Osteoblast (primary cell): ENCODE measurements at places on chromosomes 5 and 9. TPM values are rescaled to one million over a fixed set of nuclear protein-coding genes. Genes with fewer than 3 reads are reported as not detected.

The HK3 gene
- under 0.01 and 1.8 TPM in 2 replicates for total RNA-seq

The DCP2 gene
- total RNA-seq, result 27.9 and 31.5 TPM in 2 replicates

The DDX46 gene
- 20.6 and 26.8 TPM in 2 replicates for total RNA-seq

The CARD9 gene
- 1.8 and 5.1 TPM in 2 replicates for total RNA-seq

The CTNND2 gene
- total RNA-seq, result not detected in 2 replicates

The SERINC5 gene
- 94.3 and 96.3 TPM in 2 replicates for total RNA-seq

The TYRP1 gene
- 0.36 TPM in 1 of 2 replicates, not detected in the other for total RNA-seq

The PCDHB6 gene
- total RNA-seq, result 0.59 and 0.72 TPM in 2 replicates

The SPATA6L gene
- total RNA-seq, result 0.72 and 1.2 TPM in 2 replicates

The ANKDD1B gene
- 0.59 and 0.72 TPM in 2 replicates for total RNA-seq

- H3K27ac ChIP-seq, result no peak overlapping the region
- DNase-seq, result no peak
- no peaks in the 10 kb centered on the region for H3K36me3 ChIP-seq
- no peaks in the 10 kb centered on the region for H3K4me1 ChIP-seq
- no peak overlapping the region for H3K4me3 ChIP-seq
- H3K27me3 ChIP-seq, result no peaks in the 10 kb centered on the region
These were observed 293.0 kb upstream of the DAP start for GRCh38 chr5:11054014-11054413.

- no peak for DNase-seq
- peaks cover 83% of the 10 kb centered on the region for H3K36me3 ChIP-seq
These were observed 37.3 kb upstream of the PRDM12 start for GRCh38 chr9:130627051-130627450.

DNA sequence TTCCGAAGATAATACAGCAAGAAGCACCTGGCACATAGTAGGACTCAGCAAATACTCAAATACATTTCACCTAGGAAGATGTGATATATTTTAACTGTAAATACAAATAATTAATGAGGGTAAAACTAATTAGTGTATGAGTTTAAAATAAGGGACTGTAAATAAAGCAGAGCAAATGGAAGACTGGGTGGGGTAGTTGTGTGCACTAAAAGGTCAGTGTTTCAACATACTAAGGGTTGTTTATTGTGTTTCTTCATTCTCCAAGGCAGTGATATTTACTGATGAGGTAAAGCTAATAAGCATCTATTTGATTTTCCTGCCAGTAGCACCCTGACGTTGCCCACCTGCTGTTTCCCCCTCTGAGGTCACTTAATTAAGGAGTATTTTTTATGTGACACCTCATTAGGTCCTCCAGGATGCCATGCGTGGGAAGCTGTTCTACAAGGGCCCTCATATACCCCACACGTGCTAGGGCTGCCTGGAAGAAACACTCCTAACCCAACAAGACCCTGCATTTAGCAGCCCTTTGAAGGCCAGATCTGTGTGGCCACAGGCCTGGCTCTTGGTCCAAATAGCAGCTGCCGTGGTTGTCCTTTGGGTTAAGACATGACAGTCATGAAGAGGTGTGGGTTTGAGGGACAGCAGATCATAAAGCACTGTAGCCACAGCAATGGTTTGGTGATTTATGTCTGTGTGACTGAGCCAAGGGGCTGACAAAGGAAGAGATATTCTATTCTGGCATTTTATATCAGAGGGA lies 97.5 kb upstream of the RPS23 start:
- H3K4me3 ChIP-seq, result no peak overlapping the region
- no peaks in the 10 kb centered on the region for H3K27me3 ChIP-seq
- no peaks in the 10 kb centered on the region for H3K4me1 ChIP-seq
- H3K27ac ChIP-seq, result no peak overlapping the region

DNA sequence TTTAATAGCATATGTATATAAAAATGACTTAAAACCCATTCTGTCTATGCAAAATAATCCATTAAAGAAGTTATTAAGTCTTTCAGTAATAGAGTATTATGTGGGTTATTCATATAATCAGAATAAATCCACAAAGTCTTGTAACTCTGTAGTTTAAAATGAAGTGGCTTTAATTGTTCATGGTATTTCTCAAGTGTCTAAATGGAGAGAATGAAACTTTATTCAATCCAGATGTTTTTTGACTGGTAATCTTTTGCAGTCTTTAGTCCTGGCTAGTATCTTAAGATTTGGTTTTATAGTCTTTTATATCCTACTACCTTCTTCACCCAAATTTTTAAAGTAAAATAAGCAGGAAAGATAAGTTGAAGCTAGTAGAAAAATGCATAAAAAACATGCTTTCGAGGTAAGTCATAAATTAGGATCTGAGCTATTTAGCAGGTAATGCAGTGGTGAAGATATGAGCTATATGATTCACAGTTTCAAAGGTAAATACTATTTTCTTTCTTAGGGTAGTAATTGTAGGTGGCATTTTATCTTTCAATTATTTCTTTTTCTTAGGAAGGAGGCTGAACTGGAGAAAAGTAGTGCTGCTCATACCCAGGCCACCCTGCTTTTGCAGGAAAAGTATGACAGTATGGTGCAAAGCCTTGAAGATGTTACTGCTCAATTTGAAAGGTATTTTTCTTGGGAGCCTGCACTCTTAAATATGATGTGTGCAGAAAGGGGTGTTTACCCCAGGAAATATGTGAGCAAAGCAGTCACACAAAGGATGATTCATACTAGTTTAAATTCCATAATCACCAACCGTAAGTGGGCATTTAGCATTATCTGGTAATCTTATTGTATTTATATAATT lies 17.9 kb downstream of the HMMR start:
- H3K27ac ChIP-seq, result peak overlapping the region; percentile 44
- peaks cover 12% of the 10 kb centered on the region for H3K4me1 ChIP-seq
- DNase-seq, result peak; percentile 15

DNA sequence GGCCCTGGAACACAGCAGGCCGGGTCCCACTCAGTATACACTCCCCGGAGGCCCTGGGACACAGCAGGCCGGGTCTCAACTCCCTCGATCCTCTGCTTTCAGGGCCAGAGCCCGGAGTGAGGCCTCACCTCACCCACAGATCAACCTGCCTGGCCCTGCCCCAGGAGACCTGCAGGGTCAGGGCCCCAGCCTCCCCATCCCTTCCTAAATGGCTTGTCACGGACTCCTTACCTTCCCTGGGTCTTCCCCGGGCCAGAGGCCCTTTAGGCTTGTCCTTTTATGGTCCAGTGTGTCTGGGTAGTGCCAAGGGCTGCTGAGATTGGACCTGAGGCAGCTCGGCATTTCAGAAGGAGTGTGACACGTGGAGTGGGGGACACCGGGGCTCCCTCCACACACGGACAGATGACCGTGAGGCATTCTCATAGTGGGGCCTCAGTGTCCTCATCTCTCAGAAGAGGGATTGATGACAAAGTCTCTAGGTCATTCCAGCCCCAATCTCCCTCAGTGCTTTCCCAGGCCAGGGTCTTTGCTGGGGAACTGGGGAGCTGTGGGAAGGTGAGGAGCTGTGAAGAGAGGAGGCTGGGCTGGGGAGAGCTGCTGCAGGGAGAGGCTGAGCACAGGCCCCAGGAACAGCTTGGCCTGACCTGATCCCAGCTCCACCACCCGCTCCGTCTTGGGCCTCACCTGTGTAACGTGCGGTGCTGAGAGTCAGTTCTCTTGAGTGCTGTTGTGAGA lies 18.0 kb upstream of the PLEKHG4B start:
- peaks cover 46% of the 10 kb centered on the region for H3K27me3 ChIP-seq
- DNase-seq, result peak; percentile 61
- H3K4me3 ChIP-seq, result no peak overlapping the region
- H3K36me3 ChIP-seq, result no peaks in the 10 kb centered on the region
- H3K27ac ChIP-seq, result no peak overlapping the region
- H3K4me1 ChIP-seq, result no peaks in the 10 kb centered on the region

DNA sequence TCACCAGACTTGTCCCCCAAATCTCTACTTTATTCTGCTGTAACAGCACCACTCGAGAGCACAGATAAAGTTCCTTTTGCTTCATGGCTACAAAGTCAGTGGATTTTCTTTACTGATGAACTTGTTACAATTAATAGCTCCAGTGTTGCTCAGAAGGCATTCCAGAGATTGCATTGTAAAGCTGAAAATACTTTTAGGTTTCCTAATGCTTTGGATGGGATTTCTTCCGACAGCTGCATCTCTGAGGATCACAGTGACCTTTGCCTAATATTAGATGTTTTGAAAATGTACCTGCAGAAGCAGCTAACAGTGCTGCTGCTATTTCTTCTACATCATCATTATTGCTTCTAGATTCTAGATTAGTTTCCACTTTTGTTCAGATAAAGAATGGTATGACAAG lies 58.8 kb upstream of the TMEM171 start:
- no peak for DNase-seq
- H3K4me1 ChIP-seq, result no peaks in the 10 kb centered on the region
- no peak overlapping the region for H3K4me3 ChIP-seq
- no peaks in the 10 kb centered on the region for H3K27me3 ChIP-seq
- H3K27ac ChIP-seq, result no peak overlapping the region

- no peak overlapping the region for H3K4me3 ChIP-seq
- no peaks in the 10 kb centered on the region for H3K36me3 ChIP-seq
- H3K27me3 ChIP-seq, result peaks cover 55% of the 10 kb centered on the region
- H3K27ac ChIP-seq, result no peak overlapping the region
- no peaks in the 10 kb centered on the region for H3K4me1 ChIP-seq
These were observed 32.3 kb upstream of the CEP72 start for GRCh38 chr5:579746-580366.

DNA sequence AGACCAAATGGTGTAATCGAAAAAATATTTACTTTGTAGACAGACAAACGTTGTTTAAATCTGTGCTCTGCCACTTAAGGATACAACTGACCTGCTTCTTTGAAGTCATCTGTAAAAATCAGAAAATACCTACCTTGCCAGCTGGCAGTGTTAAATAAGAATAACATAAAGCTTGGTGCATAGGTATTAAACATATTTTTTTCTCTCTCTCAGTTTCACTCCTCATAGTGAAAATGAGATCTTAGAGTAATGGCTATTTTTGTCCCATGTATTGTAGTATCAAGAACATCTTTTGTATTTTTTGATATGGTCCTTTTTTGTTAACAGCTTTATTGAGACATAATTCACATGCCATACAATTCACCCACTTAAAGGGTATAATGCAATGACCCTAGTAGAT lies 17.9 kb upstream of the RANBP17 start:
- H3K27me3 ChIP-seq, result no peaks in the 10 kb centered on the region
- H3K4me3 ChIP-seq, result no peak overlapping the region
- peaks cover 4% of the 10 kb centered on the region for H3K4me1 ChIP-seq
- H3K27ac ChIP-seq, result no peak overlapping the region
- no peak for DNase-seq

GRCh38 chr9:99822806-99823591 lies 1.3 kb downstream of the NR4A3 start:
- no peaks in the 10 kb centered on the region for H3K36me3 ChIP-seq
- H3K4me3 ChIP-seq, result peak overlapping the region; percentile 90
- peaks cover 16% of the 10 kb centered on the region for H3K27me3 ChIP-seq
- H3K4me1 ChIP-seq, result peaks cover 23% of the 10 kb centered on the region

GRCh38 chr5:157449011-157449723 lies 10.8 kb upstream of the NIPAL4 start:
- no peaks in the 10 kb centered on the region for H3K27me3 ChIP-seq
- no peak for DNase-seq
- H3K4me1 ChIP-seq, result no peaks in the 10 kb centered on the region
- H3K27ac ChIP-seq, result no peak overlapping the region
- no peaks in the 10 kb centered on the region for H3K36me3 ChIP-seq

GRCh38 chr5:35856765-35857351 lies at the start of gene IL7R:
Gene IL7R (plus strand): TSS chr5:35856891. CDS start chr5:35856978, 87 bp downstream.
- peak within 1 kb of the TSS; percentile 78 for H3K27ac ChIP-seq
- H3K36me3 ChIP-seq, result peaks cover 4% of the 10 kb centered on the region
- peak within 1 kb of the TSS; percentile 56 for H3K4me3 ChIP-seq
- peaks cover 82% of the 10 kb centered on the region for H3K4me1 ChIP-seq
- no peaks in the 10 kb centered on the region for H3K27me3 ChIP-seq
- DNase-seq, result no peak

- H3K27me3 ChIP-seq, result no peaks in the 10 kb centered on the region
- H3K36me3 ChIP-seq, result no peaks in the 10 kb centered on the region
- no peak for DNase-seq
- no peaks in the 10 kb centered on the region for H3K4me1 ChIP-seq
These were observed 1111.1 kb downstream of the TAF11L14 start for GRCh38 chr5:18745042-18745987.

- H3K4me3 ChIP-seq, result no peak overlapping the region
- H3K27ac ChIP-seq, result no peak overlapping the region
- peaks cover 6% of the 10 kb centered on the region for H3K27me3 ChIP-seq
- no peaks in the 10 kb centered on the region for H3K36me3 ChIP-seq
- no peaks in the 10 kb centered on the region for H3K4me1 ChIP-seq
These were observed 1.1 kb upstream of the DBH start for GRCh38 chr9:133635098-133635497.
